ENCODE measurements at places on chromosomes 13 and 19.

DNA sequence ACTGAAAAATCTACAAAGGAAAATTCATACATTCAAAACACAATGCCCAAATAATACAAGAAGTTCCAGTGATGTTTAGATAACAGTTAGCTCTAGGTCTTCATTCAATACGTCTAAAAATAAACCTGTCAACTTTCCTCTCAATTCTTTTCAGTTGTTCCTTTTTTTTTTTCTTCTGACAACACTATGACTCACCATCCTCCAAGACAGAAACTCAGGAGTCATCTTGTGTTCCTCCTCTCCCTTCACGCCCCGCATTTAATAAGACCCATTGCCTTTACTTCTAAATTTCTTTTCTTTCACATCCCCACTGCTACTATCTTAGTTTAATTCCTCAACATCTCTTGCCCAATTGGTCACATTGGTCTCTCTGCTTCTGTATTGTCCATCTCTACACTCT lies 759.9 kb downstream of the GPC5 start:
- peak; percentile 13 for DNase-seq

DNA sequence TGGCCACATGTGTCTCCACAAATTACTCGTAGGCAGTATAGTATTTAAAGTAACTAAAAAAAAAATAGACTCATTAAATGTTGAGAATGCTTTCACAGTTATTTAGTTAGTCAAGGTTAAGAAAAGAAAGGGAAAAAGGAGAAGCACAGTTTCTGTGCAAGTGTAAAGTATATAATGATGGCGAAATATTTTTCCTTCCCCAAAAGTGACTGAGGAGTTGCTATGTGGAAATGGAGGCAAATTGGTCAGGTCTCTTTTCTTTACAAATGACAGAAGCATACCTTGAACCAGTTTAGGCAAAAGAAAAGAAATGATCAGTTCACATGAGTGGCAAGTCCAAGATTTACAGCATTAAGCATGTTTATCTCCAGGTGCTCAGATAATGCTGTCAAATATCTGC lies 18.0 kb downstream of the CSNK1A1L start:
- DNase-seq, result no peak

- no peak for DNase-seq
These were observed 69.8 kb downstream of the LMO7 start for GRCh38 chr13:75705908-75706307.

- no peak for DNase-seq
These were observed 1.5 kb upstream of the OBI1 start for GRCh38 chr13:78660495-78660857.

DNA sequence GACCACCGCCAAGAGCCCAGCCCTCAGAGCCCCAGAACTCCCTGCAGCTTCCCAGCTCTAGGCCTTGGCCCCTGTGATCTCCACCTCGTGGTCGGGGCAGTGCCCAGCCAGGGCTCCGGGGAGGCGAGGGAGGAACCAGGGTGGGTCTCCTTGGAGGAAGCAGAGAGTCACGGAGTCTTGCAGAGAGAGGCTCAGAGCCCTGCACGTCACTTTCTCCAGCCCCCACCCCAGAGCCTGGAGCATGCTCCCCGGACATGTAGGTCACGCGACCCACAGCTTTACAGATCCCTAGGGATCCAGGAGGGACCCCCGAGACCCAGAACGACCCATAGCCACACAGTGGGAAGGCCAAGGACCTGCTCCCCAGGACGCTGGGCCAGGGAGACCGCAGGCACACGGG lies 11.9 kb downstream of the GADD45B start:
- DNase-seq, result no peak
